Transverse colon (tissue), 4 donors: ENCODE measurements at places on chromosomes 2 and 18. TPM values are rescaled to one million over a fixed set of nuclear protein-coding genes. Genes with fewer than 3 reads are reported as not detected.

GRCh38 chr2:2777213-2777612 is 446.1 kb upstream of the MYT1L start:
- H3K27me3 ChIP-seq, result no peaks in the 10 kb centered on the region
- H3K27ac ChIP-seq, result no peak overlapping the region
- H3K4me1 ChIP-seq, result no peaks in the 10 kb centered on the region
- H3K4me3 ChIP-seq, result no peak overlapping the region

- no peaks in the 10 kb centered on the region for H3K4me1 ChIP-seq
- no peaks in the 10 kb centered on the region for H3K36me3 ChIP-seq
- no peak overlapping the region for H3K27ac ChIP-seq
- H3K27me3 ChIP-seq, result no peaks in the 10 kb centered on the region
These were observed 690.0 kb downstream of the ARHGAP15 start for GRCh38 chr2:143819190-143819735.

DNA sequence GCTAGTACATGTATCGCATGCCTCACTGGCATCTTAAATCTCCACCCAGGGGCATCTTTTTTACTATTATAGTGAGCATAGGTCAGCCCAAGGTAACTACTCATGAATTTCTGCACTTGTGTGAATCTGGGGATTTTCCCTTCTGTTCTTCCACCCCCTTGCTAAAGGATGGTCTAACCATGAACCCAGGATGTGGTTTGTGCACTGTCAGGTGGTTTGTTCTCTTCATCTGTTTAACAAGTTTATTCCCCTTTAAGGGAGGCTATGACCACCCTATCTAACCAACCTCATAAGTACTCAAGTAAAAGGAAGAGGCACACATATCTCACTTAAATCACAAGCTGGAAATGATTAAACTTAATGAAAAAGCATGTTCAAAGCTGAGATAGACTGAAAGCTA is 243.0 kb downstream of the RPRM start:
- H3K4me1 ChIP-seq, result no peaks in the 10 kb centered on the region
- H3K27me3 ChIP-seq, result no peaks in the 10 kb centered on the region
- no peak overlapping the region for H3K27ac ChIP-seq
- H3K36me3 ChIP-seq, result no peaks in the 10 kb centered on the region

GRCh38 chr18:77547757-77548156 is 298.1 kb downstream of the GALR1 start:
- no peaks in the 10 kb centered on the region for H3K36me3 ChIP-seq
- DNase-seq, result peak; percentile 37
- H3K27ac ChIP-seq, result no peak overlapping the region

GRCh38 chr2:99425022-99425421 is 64.8 kb downstream of the REV1 start:
- DNase-seq, result no peak
- no peaks in the 10 kb centered on the region for H3K27me3 ChIP-seq
- H3K4me1 ChIP-seq, result no peaks in the 10 kb centered on the region
- H3K36me3 ChIP-seq, result no peaks in the 10 kb centered on the region
- no peak overlapping the region for H3K27ac ChIP-seq
- no peak overlapping the region for H3K4me3 ChIP-seq

- DNase-seq, result no peak
- no peak overlapping the region for H3K4me3 ChIP-seq
- no peaks in the 10 kb centered on the region for H3K4me1 ChIP-seq
- H3K27me3 ChIP-seq, result no peaks in the 10 kb centered on the region
- H3K36me3 ChIP-seq, result no peaks in the 10 kb centered on the region
- no peak overlapping the region for H3K27ac ChIP-seq
These were observed 20.8 kb downstream of the SP140L start for GRCh38 chr2:230347659-230348305.

GRCh38 chr2:37471994-37472393 is 127.6 kb downstream of the QPCT start:
- H3K36me3 ChIP-seq, result no peaks in the 10 kb centered on the region
- no peak overlapping the region for H3K4me3 ChIP-seq
- no peaks in the 10 kb centered on the region for H3K4me1 ChIP-seq
- H3K27me3 ChIP-seq, result no peaks in the 10 kb centered on the region
- H3K27ac ChIP-seq, result no peak overlapping the region

DNA sequence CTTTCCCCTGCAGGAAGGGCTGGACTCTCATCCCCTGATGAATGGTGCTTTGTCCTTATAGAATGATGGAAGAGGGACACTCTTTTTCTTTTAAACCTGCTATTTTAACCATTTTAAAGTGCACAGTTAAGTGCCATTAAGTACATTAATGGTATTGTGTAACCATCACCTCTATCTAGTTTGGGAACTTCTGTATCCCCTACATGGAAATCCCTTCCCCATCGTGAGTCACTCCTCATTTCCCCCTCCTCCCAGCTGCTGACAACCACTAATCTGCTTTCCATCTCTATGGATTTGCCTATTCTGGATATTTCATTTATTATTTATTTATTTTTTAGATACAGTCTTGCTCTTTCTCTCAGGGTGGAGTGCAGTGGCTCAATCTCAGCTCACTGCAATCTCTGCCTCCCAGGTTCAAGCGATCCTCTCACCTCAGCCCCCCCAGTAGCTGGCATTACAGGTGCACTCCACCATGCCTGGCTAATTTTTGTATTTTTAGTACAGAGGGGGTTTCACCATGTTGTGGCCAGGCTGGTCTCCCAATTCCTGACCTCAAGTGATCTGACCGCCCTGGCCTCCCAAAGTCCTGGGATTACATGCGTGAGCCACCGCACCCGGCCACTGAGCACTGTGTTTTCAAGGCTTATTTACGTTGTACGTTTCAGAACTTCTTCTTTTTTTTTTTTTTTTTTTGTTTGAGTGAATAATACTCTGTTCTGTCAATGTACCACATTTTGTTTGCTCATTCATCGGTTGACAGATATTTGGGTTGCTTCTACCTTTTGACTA is 15.8 kb downstream of the DGKD start:
- no peaks in the 10 kb centered on the region for H3K36me3 ChIP-seq
- DNase-seq, result no peak
- no peaks in the 10 kb centered on the region for H3K27me3 ChIP-seq
- H3K4me3 ChIP-seq, result no peak overlapping the region

- no peaks in the 10 kb centered on the region for H3K36me3 ChIP-seq
- no peak overlapping the region for H3K27ac ChIP-seq
- no peak overlapping the region for H3K4me3 ChIP-seq
- DNase-seq, result no peak
- H3K27me3 ChIP-seq, result no peaks in the 10 kb centered on the region
- H3K4me1 ChIP-seq, result no peaks in the 10 kb centered on the region
These were observed 1319.7 kb upstream of the CRIM1 start for GRCh38 chr2:35035883-35036282.

DNA sequence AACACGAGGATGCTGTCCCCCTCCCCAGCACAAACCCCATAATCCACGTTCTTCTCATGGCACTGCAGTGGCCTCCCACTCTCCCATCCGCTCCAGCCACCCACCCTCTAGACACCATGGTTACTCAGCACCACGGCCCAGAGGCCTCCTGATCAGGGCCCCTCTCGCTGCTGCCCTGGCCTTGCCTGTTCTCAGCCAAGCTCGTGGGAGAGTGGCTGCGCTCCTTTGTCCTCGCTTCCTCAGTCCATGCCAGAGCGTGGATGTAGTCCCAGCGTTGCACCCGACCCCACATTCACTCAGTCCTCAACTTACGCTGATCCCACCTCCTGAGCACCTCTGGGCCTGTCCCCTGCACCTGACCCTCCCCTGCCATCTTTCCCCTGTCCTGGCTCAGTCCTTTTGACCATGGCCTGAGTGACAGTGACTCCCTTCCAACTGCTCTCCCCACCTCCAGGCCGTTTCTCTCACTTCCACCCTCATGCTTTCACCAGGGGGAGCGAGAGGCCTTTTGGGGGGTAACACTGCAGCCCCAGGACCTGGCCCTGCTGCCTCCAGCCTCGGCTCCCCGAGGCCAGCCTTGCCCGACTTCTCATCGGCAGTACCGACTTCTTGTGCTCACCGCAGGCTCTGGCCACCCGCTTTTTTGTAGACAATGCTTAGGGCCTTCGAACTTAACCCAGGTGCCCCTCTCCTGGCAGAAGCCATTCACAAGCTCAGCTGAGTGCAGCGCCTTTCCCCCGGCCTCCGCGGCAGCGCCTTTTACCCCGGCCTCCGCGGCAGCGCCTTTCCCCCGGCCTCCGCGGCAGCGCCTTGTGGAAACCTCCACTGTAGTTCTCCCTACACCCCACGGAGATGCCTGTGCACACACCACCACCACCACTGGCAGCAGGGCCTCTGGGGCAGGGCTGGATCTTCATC is 131.4 kb downstream of the CLIP4 start:
- no peak overlapping the region for H3K4me3 ChIP-seq
- no peaks in the 10 kb centered on the region for H3K4me1 ChIP-seq
- no peaks in the 10 kb centered on the region for H3K36me3 ChIP-seq
- no peak overlapping the region for H3K27ac ChIP-seq
- DNase-seq, result no peak
- no peaks in the 10 kb centered on the region for H3K27me3 ChIP-seq

- no peak overlapping the region for H3K4me3 ChIP-seq
- H3K4me1 ChIP-seq, result no peaks in the 10 kb centered on the region
- no peak overlapping the region for H3K27ac ChIP-seq
These were observed 157.4 kb downstream of the ARL4C start for GRCh38 chr2:234339501-234339900.

DNA sequence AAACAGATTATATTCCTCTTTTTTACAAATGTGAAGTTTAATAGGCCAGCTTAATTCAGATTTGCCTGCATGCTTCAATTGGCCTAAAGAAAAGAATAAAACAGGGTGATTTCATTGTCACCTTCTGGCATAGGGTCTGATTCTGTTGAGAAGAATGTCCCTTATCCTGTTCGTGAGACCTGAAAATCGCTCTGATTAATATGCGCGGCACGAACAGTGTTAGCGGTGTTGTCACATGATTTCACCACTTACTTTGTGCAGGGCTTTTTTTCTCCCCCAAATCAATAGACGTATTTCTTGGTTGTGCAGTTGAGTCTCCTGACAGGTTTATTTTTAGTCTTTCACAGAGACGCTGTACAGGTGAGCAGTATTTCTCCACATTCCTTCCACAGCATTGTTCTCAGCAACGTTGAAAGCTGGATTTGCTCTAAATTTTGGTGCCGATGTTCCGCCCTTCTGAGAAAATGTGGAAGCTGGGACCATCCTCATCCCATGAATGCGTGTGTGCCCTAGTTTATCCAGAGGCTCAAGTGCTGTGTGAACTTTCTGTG is 81.9 kb downstream of the ITGB1BP1 start:
- no peak overlapping the region for H3K4me3 ChIP-seq
- H3K27me3 ChIP-seq, result no peaks in the 10 kb centered on the region
- peaks cover 16% of the 10 kb centered on the region for H3K4me1 ChIP-seq
- H3K36me3 ChIP-seq, result no peaks in the 10 kb centered on the region
- H3K27ac ChIP-seq, result no peak overlapping the region

DNA sequence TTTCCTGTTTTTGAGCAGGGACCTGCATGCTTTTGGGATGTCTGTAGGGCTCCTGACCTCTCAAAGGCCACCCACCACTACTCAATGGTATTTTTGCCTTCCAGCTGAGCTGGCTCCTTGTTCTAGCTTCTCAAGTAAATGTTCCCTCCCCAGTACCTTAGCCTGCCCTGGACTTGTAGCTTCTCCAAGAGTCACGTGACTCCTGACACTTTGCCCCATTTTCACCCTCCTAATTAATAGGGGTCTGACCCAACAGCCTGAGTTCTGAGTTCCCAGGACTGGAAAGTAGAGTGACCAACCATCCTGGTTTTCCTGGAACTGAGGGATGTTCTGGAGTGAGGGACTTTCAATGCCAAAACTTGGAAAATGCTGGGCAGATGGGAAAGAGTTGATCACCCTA is 4.0 kb downstream of the LBX2 start:
- H3K4me1 ChIP-seq, result peaks cover 19% of the 10 kb centered on the region
- peaks cover 3% of the 10 kb centered on the region for H3K36me3 ChIP-seq
- peaks cover 31% of the 10 kb centered on the region for H3K27me3 ChIP-seq
- no peak for DNase-seq

Gene TIMM21
- total RNA-seq, result 10.5 TPM

Gene NOSTRIN
- total RNA-seq, result 91.6 TPM

- no peak for DNase-seq
- H3K27me3 ChIP-seq, result no peaks in the 10 kb centered on the region
- H3K4me3 ChIP-seq, result no peak overlapping the region
- H3K4me1 ChIP-seq, result no peaks in the 10 kb centered on the region
- no peak overlapping the region for H3K27ac ChIP-seq
- no peaks in the 10 kb centered on the region for H3K36me3 ChIP-seq
These were observed 27.7 kb downstream of the MYL1 start for GRCh38 chr2:210287301-210287700.

Gene ZAP70
- 15.1 TPM for total RNA-seq

DNA sequence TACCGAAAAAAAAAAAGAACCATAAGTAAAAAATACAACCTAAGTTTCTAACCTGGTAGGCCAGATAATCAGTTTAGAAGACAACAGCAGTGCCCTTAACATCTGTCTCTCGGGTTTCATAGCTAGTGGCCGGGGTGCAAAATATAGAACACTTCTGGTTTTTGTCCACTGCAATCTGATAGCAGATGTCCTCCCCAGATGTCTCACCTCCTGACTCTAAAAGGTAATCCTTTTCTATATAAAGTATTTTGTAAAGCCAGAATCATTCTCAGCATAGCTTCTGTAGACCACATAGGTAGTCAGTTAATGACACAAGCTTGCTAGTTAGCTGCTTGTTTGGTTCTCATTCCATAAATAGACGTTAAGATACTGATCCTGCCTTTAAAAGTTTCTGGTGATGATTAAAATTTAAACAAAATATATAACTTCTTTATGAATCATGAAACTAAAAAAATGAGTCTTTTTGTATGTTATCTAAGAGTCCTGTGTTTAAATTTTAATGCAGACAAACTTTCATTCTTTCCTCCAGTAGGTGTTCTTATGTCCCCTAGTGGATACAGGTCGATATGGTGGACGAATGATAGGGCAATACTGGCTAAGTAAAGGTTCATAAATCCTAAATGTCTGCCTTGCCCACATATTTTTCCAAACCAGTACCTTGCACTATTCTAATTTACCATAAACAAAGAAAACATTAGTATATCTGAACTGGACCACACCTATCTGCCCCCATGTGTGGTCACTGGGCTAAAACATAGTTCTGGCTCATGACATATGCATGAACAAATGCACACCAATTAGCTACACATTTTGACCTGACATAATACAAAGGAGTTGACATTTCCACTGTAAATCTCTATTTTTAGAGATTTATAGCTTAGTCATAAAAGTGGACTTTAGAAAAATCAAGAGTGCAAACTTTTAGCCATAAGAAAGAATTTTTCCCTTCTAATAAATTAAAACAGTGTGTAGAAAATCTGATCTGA is 171.0 kb downstream of the SRBD1 start:
- no peak overlapping the region for H3K4me3 ChIP-seq
- H3K36me3 ChIP-seq, result no peaks in the 10 kb centered on the region
- H3K27me3 ChIP-seq, result no peaks in the 10 kb centered on the region
- DNase-seq, result no peak
- H3K4me1 ChIP-seq, result no peaks in the 10 kb centered on the region
- H3K27ac ChIP-seq, result no peak overlapping the region

Gene LYG2
- not detected for total RNA-seq
